ENCODE measurements at places on chromosomes 4 and X. TPM values are rescaled to one million over a fixed set of nuclear protein-coding genes. Genes with fewer than 3 reads are reported as not detected.

Gene GLRA2
- total RNA-seq: 0.38 TPM

Gene POU4F2
- total RNA-seq: 0.19 TPM

Gene NAP1L2
- total RNA-seq: 2.5 TPM

Gene CXXC4
- total RNA-seq: 3.9 TPM

Gene TEC
- total RNA-seq: 1.8 TPM

Gene MOSPD2
- total RNA-seq: 12.1 TPM

Gene HMGN5
- 6.4 TPM for total RNA-seq

Gene NUDT11
- 19.3 TPM for total RNA-seq

Gene USP17L17
- not detected for total RNA-seq

Gene CENPVL1
- 0.85 TPM for total RNA-seq

Gene HPGD
- total RNA-seq: 16.5 TPM

Gene ZNF711
- 14.6 TPM for total RNA-seq

Gene UGT2B15
- 2.0 TPM for total RNA-seq

Gene RNF150
- 7.3 TPM for total RNA-seq

Gene CXCL1
- total RNA-seq: 3.8 TPM

Gene TMPRSS11D
- total RNA-seq: not detected

Gene PRSS12
- 14.1 TPM for total RNA-seq

Gene HTN3
- not detected for total RNA-seq

Gene KIF4A
- total RNA-seq: 29.8 TPM

Gene NSUN7
- 12.3 TPM for total RNA-seq

Gene HTN1
- not detected for total RNA-seq

Gene PGRMC1
- 97.0 TPM for total RNA-seq

Gene FAM114A1
- total RNA-seq: 33.9 TPM

Gene RLIM
- total RNA-seq: 42.3 TPM

Gene GLRA3
- 0.60 TPM for total RNA-seq

Gene GAGE12F
- total RNA-seq: not detected

Gene PABPC1L2B
- total RNA-seq: 0.17 TPM

Gene YIPF7
- total RNA-seq: not detected

Gene TLR2
- total RNA-seq: 1.2 TPM

Gene CDS1
- total RNA-seq: 15.1 TPM

Gene NPY1R
- total RNA-seq: 6.6 TPM

Gene ZRSR2
- 16.6 TPM for total RNA-seq

Gene OTUD4
- 38.8 TPM for total RNA-seq

Gene POF1B
- 19.7 TPM for total RNA-seq

Gene GPM6B
- total RNA-seq: 17.3 TPM
